Renal cortical epithelial cell (primary cell): ENCODE measurements at places on chromosomes 5 and 9. TPM values are rescaled to one million over a fixed set of nuclear protein-coding genes. Genes with fewer than 3 reads are reported as not detected.

FBP2 gene
- total RNA-seq = not detected in 2 replicates

CHSY3 gene
- 0.70 and 2.1 TPM in 2 replicates for total RNA-seq

BARX1 gene
- total RNA-seq = 0.17 TPM in 1 of 2 replicates, not detected in the other

RGS3 gene
- total RNA-seq = 56.1 and 76.2 TPM in 2 replicates

NOL6 gene
- 25.7 and 33.1 TPM in 2 replicates for total RNA-seq

BAAT gene
- total RNA-seq = 0.94 and 1.6 TPM in 2 replicates

PTGES gene
- 3.2 and 42.7 TPM in 2 replicates for total RNA-seq

GRCh38 chr9:79377339-79377855, 194.4 kb upstream of the TLE4 start:
- peak; percentile 27 for DNase-seq

- no peak for DNase-seq
These were observed 169.3 kb downstream of the FANCC start for GRCh38 chr9:95148208-95148520.

- DNase-seq = no peak
These were observed 79.8 kb downstream of the C5orf15 start for GRCh38 chr5:133888625-133888991.

GRCh38 chr5:83404182-83404716, 67.3 kb upstream of the VCAN start:
- DNase-seq = no peak

DNA sequence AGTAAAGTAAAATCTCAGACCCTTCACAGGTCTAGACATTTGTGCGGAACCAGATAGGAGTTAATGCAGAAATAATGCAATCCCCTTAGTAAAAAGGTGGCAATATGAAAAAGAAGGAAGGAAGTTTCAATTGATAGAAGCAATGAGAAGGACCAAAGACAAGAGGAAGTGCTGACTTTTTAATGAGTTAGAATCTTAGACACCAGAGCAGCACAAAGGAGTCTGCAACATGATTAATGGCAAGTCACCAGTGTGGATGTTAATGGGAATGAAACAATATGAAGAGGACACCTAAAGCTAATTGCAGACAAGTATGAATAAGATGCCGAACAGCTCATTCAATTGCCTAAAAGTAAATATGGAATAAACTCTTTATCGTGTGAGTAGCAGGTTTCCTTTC, 50.9 kb downstream of the MEGF9 start:
- DNase-seq = no peak

- DNase-seq = peak; percentile 97
These were observed 24.3 kb upstream of the PTGES start for GRCh38 chr9:129776938-129777768.

GRCh38 chr9:87513161-87513560, 15.5 kb downstream of the DAPK1 start:
- no peak for DNase-seq

- no peak for DNase-seq
These were observed 29.8 kb downstream of the NR4A3 start for GRCh38 chr9:99851500-99851822.

DNA sequence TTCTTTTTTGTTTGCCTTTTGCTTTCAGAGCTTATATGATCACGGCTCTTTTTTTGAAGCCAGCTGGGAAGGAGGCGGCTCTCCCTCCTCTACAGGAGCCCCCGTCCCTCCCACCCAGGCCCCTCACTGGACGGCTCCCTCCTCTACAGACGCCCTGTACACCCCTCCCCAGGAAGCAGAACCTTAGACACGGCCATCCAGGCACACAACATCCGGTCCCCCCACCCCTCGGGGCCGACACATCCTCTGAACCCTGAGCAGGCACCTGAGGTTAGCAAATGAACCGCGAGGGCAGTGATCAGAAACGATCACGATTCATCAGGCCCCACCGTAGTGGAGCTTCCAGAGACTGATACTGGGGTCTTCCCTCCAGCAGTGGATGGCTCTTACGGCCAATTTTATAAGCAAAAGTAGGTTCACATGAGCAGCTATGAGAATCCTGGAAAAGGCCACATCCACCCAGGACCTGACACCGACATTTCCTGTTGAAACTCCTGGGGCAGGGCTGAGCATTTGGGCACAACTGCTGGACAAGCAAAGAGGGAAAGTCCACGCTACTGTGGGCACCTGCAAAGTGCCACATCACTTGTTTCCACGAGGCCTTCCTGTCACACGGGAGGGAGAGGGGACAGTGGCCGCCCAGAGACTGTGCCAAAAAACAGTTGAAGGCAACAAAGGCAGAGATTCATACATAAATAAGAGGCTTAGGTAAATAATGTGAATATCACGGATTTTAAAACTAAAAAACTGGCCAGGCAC, 78.9 kb downstream of the SEMA4D start:
- no peak for DNase-seq

- peak; percentile 57 for DNase-seq
These were observed 45.7 kb downstream of the PPARGC1B start for GRCh38 chr5:149775785-149776184.

- DNase-seq = no peak
These were observed 2.7 kb downstream of the NXNL2 start for GRCh38 chr9:88537761-88538091.

GRCh38 chr9:74861773-74862474, 25.8 kb downstream of the TRPM6 start:
- no peak for DNase-seq

DNA sequence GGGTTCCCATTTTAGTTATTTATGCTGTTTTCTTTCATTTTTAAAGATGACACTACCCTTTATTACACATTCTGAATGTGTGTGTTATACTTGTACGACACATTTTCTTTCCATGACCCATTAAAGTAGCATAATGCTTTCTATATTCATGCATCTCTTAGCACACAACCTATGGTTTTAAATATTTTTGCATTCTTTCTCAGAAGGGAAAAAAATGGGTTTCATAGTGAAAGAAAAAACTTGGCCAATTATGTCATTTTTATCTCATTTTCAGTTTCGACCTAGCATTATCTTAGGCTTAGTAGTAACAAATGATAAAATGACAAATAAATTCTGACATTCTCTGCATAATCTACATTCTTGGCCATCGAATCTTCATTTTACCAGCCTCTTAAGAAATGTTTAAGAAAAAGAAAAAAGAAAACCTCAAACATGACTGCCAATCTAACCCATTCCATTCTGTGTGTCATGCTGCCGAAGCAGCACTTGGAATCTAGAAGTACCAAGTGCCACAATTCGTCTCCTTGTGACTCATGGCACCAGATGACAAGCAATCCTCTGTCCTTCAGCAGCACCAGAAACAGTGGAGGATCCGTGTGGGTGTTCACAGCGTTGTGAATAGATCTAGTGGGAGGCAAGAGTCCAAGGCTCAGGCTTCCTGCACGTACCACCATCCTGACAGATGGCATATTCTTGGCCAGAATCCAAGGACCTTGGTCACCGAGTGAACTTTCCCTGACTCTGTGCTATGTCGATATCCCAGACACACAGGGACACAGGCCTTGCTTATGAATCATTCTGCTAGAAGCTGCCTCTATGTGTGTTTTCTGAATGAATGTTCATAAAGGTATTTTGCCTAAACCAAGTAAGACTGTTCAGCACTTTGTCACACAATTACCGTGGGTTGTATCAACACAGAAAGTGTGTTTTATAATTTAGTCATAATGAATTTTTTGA, 502.7 kb downstream of the NR2F1-AS1 start:
- DNase-seq = peak; percentile 95

DNA sequence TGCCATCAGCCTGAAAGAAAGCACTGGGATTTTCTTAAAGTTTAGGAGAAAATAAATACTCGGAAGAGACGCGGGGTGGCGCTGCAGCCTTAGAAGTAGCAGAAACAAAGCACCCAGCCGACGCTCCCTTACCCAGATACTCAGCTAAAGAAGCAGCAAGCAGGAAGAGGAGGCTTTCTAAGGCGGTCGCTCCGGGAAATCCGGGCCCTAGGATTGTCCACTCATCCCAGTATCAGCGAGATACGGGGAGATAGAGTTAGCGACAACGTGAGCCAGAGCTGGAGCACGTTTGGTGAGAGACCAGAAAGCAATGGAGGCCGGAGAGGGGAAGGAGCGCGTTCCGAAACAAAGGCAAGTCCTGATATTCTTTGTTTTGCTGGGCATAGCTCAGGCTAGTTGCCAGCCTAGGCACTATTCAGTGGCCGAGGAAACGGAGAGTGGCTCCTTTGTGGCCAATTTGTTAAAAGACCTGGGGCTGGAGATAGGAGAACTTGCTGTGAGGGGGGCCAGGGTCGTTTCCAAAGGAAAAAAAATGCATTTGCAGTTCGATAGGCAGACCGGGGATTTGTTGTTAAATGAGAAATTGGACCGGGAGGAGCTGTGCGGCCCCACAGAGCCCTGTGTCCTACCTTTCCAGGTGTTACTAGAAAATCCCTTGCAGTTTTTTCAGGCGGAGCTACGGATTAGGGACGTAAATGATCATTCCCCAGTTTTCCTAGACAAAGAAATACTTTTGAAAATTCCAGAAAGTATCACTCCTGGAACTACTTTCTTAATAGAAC, at the start of gene PCDHB2:
Gene PCDHB2, plus strand, starts transcription at position 135 of the 782 bp plus-strand sequence. Its CDS starts 176 bp downstream, at position 311.
- peak; percentile 5 for DNase-seq

DNA sequence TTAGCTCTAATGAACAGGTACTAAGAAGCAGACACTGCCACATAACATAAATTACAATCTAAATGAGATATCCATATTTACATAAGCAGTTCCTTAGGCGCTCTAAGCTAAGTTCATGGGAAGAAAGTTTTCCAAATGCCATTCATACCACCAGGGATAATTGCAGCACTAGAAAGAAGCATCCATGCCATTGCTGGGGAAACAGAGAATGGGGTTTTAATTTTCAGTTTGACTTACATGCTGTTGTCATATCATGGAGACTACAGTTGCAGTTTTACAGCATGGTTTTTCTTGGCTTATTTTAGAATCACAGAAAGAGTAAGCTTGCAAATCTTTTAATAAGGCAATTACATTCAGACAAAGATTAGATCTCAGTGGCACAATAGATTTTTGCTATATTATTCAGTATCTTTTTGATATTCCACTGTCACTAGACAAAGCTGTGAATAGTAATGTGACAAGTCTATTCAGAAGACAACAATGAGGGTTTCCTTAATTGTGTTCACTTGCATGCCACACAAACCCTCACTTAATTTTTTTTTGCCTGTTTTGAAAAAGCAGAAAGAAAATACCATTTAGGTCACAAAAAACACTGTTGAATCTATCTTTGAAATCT, 108.4 kb upstream of the ELAVL2 start:
- DNase-seq = no peak

DNA sequence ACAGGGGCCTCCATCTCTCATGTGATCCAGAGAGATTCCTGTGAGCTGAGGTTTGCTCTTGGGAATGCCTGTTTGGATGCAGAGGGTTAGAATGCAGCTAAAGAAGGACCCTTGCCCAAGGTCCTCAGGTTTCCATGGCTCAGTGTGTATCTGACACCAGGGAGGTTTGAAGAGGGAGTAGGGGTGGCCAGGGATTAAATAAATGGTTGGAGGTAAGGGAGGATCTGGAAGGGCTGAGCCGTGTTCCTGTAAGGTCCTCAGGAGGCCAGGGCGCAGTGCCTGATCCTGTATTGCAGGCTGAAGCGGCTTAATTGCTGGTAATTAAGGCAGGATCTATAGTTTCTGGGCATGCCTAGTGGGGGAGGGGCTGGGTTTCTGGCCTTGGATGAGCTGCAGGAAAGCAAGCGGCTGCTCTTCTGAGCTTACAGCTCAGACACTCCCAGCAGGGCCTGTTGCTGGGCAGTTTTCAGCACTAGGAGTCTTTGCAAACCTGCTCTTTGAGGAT, 41.5 kb upstream of the MAP1B start:
- DNase-seq = no peak
